SK-MEL-5 (cell line): ENCODE measurements at places on chromosomes 7 and 10. TPM values are rescaled to one million over a fixed set of nuclear protein-coding genes. Genes with fewer than 3 reads are reported as not detected.

DNA sequence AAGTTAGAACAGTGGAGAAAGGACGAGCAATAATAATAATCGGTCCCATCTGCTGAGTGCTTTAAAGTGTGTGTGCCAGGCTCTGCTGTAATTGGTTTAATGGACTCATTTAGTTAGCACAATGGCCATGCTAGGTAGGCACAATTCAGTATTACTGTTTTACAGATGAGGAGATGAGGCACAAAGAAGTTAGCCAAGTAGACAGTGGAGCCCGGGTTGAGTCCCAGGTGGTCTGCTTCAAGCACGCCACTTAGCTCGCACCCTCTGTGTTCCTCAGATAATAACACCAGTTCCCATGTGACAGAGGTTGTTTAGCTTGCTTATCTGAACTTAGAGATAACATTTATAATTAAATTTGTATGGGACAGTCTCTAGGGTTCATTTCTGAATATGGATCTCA, 101.6 kb upstream of the GJD4 start:
- no peak for DNase-seq

DNA sequence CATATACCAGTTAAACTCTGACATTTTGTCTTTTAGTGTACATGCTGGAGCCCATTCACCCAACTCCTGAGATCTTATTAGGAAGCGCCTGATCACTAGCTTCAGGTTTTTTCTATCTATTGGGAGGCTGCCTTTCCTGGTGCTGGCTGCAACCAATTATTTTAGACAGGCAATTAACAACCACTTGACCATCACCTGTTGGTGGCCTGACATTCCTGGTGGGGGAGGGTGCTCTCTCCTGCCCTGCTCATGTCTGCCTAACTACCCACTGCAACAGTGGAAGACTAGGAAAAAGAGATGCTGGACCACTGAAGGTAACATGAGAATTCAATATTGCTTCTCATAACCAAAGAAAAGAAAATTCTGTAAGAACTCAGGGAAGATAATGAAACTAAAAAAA, 190.3 kb upstream of the GRM3 start:
- no peak for DNase-seq

DNA sequence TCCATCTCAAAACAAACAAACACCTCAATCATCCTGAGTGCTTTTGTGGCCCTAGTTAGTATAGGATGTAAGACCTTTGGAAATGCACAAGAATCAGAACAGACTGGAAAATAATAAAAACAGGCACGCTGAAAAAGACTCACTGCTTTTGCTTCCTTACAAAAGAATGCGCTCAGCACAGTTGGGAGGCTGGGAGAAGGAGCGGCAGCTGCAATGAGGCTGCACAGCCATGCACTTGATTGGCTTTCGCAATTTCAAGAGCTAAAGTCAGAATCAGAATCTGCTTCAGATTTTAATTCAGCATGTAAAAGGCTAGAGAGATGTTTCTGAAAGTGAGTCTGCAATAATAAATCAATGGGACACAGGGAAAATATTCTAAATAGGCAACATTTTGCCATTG, 97.2 kb downstream of the FRMD4A start:
- DNase-seq: no peak

NUTM2E gene
- 0.03 and 0.27 TPM in 2 replicates for total RNA-seq

AGR2 gene
- not detected in 2 replicates for total RNA-seq
